Activated CD8-positive, alpha-beta memory T cell treated with anti-CD3 and anti-CD28 coated beads for 24 hours (primary cell): ENCODE measurements at places on chromosomes 3 and 15.

GRCh38 chr3:42829083-42829627, 19.9 kb downstream of the ACKR2 start:
- DNase-seq: no peak

DNA sequence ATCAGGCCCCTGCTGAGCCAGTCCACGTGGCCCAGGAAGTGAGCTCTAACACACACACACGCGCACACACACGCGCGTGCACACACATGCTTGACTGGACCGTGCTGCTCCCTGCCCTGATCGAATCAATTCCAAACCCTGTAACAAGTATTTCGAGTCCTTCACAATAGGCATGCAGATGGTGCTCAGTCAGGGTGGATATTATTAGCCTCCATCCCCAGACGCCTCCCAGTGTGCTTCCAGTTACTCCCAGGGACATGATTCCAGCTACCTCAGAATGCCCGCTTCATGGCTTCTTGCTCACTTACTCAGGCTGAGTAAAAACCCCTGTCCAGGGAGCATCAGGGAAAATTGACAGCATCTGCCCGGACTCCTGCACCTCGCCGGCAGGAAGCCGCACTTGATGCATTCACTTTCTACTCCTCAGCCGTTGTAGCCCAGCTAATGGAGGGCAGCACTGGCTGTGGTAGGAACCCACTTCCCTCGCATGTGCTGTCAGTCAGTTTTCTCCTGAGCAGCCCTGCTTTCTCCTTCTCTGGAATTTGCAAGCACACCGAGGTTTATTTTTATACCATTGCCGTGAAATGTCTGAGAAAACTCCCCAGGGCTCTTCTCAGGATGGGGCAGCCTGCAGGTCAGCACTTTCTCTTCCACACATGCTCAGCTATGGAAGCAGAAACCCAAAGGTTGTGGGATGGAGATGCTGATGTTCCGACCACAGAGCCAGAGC, 126.1 kb upstream of the ABHD17C start:
- no peak for DNase-seq

DNA sequence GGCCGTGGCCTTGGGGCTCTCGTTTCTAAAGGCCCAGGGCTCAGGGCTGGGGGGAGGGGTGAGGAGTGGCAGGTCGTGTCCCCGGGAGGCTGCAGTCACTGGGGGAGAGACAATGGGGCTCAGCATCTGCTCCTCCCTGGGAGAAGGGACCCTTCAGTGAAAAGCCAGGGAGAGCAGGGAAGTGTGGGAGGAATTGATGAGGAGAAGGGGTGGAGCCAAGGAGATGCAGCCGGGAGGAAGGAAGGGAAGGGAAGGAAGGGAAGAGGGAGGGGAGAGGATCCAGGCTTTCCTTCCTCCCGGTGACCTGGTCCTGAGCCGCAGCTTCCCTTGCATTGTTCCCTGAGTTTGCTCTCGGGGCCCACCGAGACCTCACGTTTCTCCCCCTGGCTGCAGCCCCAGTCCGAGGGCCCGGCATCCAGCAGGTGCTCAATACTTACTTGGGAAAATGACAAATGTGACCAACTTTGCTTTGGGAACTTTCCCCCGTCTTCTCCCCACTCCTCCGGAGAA, 1.4 kb upstream of the ZNF710 start:
- DNase-seq: no peak

DNA sequence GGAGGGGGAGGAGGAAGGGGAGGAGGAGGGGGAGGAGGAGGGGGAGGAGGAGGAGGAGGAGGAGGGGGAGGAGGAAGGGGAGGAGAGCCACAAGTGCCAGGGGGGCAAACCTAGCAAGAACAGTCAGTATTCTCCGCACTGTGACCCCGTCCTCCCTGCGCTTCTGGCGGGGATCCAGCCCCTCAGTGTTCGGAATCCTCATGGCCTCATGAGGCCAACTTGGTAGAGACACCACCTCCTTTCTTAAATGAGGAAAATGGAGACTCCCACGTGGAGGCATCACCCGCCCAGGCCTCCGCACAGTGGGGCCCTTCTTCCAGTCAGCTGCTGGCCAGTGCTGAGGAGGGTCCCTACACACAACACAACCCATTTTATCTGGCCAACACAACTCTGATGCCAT, 163.4 kb downstream of the XXYLT1 start:
- DNase-seq: no peak

- DNase-seq: no peak
Measured at GRCh38 chr15:58330741-58331559, 100.8 kb upstream of the LIPC start.
